Subcutaneous preadipocyte (primary cell): ENCODE measurements at places on chromosomes 13 and 19. TPM values are rescaled to one million over a fixed set of nuclear protein-coding genes. Genes with fewer than 3 reads are reported as not detected.

Gene KLK2
- 0.37 TPM in 1 of 2 replicates, not detected in the other for total RNA-seq

Gene COX6B2
- total RNA-seq = not detected in 2 replicates

Gene ATP8B3
- 1.8 and 2.0 TPM in 2 replicates for total RNA-seq

Gene SNAPC2
- total RNA-seq = 27.4 and 31.6 TPM in 2 replicates

Gene PPP6R1
- total RNA-seq = 32.3 and 44.8 TPM in 2 replicates

Gene TEKTIP1
- not detected in 2 replicates for total RNA-seq
